ENCODE measurements at places on chromosomes 3 and 15.

DNA sequence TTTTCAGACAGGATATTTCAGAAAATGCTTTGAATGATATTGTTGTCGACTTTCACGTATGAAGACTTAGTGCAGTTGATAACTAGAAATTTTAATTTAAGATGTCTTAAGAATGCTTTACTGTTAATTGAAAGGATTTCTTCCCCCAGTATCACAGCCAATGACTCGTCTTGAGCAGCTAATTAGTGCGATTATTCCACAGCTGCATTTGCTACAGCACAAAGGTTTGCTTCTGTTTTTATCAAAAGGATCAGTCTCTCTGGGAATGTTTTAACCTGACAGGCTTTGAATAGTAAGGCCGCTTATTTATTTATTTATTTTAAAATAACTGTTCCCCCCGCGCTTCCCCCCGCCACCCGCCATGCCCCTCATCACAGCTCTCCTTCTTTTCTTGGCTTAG, 123.5 kb upstream of the SAMMSON start:
- DNase-seq: no peak

GRCh38 chr3:105722943-105723556, 145.8 kb downstream of the CBLB start:
- DNase-seq: no peak

DNA sequence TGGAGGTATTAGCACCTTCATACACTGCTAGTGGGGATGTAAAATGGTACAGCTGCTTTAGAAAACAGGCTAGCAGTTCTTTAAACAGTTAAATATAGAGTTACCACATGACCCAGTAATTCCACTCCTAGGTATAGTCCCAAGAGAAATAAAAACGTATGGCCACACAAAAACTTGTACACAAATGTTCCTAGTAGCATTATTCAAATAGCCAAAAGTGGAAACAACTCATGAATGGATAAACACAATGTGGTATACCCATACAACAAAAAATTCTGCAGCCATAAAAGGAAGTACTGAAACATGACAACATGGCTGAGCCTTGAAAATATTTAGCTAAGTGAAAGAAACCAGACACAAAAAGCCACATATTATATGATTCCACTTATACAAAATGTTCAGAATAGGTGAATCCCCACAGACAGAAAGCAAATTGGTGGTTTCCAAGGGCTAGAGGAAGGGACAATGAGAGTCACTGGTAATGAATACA, 40.8 kb upstream of the KLF13 start:
- DNase-seq: no peak

- DNase-seq: peak; percentile 54
Observed at GRCh38 chr3:48268381-48268935, 27.6 kb downstream of the ZNF589 start.

GRCh38 chr3:71087143-71088018, 496.1 kb downstream of the FOXP1 start:
- no peak for DNase-seq

- no peak for DNase-seq
Observed at GRCh38 chr15:57655809-57656208, 50.7 kb upstream of the POLR2M start.

DNA sequence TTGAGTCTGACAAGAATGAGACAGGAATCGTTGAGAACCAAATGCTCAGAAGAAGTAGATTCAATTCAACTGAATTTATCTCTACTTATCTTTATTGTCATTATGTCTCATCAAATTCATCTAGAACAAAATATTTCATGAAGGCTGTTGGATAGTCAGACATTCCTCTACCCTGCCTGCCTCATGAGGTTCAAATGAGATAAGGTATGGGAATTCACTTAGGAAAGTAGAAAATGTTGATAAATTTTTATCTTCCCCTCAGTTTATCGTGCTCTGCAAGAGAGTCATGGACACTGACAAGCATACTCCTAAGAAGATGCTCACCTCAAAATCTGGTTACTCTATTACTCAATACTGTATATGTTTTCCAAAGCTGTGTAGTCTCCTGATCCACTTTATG, 149.7 kb upstream of the CDIN1 start:
- DNase-seq: no peak

DNA sequence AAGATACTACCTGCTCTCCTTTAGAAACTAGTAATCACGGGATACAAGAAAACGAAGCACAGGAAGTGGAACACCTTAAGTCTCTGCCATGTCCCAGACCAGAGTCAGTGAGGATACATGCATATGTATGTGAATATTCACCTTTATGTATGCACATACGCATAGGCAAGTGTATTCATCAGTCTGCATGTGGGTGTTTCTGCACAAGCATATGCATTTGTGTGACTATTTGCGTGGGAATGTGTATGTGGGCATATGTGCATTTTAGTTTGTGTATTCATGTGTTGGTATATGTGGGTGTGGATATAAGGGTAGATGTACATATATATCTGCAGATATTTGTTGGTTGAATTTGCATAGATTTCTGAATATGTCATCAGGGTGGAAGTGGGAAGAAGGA, 889.7 kb downstream of the AGBL1 start:
- DNase-seq: no peak

- DNase-seq: no peak
Observed at GRCh38 chr15:100923076-100923475, 3.9 kb downstream of the LRRK1 start.

DNA sequence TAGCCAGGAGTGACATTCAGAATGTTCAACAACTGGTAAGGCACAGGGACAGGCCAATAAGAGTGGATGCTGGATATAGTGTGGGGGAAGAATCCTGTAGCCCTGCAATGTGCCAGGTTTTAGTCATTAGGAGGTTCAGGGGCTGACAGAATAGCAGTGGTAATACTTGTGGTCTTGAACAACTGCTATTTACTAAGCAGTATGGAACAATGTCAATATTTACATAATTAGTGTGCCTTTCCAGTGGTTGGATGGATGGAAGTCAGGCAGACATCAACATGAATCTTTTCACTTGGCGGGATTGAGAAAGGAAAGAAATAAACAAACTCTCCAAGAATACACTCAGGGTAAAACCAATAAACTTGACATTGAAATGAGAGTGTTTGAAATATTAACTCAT, 55.1 kb downstream of the OTOL1 start:
- DNase-seq: no peak

GRCh38 chr15:27172821-27173220, 201.8 kb downstream of the GABRG3 start:
- DNase-seq: no peak

DNA sequence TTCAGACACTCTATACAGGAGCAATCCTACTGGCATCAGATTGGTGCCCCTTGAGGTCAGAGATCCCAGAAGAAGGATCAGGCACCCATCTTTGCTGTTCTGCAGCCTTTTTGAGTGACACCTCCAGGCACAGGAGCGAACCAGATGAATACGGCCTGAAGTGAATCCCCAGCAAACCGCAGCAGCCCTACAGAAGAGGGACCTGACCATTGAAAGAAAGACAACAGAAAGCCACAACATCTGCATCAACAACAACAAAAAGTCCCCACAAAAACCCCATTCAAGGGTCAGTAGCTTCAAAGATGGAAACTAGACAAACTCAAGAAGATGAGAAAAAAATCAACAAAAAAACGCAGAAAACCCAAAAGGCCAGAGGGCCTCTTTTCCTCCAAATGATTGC, 130.4 kb downstream of the PPM1L start:
- no peak for DNase-seq

GRCh38 chr15:101105059-101105891, 146.6 kb downstream of the CHSY1 start:
- DNase-seq: no peak

DNA sequence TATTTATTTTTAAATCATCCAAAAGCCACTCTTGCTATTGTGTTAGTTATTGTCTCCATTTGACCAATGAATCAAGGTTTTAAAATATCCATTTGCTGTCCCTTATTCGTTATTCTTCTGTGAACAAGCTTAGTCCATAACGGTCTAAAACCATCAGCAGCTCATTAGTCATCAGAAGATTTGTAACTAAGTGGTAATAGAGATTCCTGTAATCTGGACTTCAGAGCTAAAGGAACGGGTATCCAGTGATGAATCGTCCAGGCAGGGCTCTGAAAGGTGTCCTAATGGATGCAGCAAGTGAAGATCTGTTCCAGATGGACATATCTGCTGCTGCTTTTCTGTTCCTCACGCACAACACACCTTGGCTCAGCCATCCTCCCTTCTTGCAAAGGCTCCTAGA, 362.7 kb upstream of the CFAP20DC start:
- DNase-seq: no peak

- DNase-seq: no peak
Observed at GRCh38 chr3:122533931-122534334, 19.2 kb upstream of the KPNA1 start.

DNA sequence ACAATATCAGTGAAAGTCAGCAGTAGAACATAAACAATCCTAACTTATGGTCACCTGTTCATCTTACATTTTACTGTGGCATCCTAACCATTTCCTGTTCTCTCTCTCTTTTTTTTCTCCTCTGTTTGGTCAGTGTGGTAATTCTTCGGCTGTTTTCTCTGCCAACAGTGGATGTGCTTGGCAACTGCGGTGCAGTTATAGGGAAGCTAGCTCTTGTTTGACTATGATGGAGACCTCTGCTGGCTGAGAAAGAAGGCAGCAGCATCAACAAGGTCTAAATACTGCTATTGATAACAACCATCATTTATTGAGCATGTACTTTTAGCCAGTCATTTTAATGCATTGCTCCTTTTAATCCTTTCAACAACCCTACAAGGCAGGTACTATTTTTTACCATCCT, 723 bp upstream of the DRD3 start:
- no peak for DNase-seq

DNA sequence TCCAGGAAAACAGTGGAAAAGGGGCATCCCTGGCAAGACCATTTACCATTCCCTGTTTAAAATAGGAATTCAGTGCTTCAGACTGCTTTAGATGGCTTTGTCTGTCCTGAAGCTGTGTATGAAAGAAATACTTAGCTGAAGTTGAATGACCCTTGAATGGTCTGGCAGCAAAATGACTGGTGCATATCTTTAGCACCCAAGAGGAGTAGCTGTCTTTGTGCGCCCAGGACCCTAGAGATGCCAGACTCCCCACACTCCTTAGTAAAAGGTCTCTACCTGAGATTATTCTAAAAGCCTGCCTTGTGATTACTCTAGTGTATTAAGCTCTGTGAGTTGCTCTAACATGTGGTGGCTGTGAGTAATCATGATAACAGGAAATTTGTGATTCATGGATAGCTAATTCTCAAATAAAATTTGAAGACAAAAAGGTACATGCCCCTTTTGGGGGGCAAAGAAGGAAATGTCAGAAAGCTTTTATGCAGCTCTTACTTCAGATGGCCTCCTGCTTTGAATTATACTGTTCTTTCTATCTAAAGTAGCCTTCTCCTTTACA, 3.2 kb downstream of the MAPKBP1 start:
- DNase-seq: no peak

- DNase-seq: no peak
Observed at GRCh38 chr3:14458434-14459275, 56.2 kb downstream of the SLC6A6 start.

DNA sequence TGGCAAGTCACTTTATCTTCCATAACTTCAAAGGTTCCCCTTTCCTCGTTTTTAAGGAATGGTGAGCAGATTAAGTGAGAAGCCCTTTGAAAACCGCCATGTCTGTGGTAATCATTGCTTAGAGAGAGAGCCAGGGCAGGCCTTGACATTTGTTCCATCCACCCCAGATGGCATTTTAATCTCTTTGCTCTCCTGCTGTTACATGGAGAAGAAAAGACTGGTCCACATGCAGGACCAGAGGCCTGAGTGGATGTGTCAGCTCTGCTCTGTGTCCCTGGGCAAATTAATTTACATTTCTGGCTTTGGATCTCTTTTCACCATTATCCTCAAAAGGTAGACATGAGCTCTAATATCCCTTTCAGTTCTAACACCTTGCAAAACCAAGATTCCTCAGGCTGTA, 157.3 kb upstream of the LPP start:
- no peak for DNase-seq

GRCh38 chr3:179348325-179349013, 960 bp downstream of the MFN1 start:
- DNase-seq: no peak

GRCh38 chr3:87288446-87288845, 12.1 kb upstream of the POU1F1 start:
- DNase-seq: no peak

DNA sequence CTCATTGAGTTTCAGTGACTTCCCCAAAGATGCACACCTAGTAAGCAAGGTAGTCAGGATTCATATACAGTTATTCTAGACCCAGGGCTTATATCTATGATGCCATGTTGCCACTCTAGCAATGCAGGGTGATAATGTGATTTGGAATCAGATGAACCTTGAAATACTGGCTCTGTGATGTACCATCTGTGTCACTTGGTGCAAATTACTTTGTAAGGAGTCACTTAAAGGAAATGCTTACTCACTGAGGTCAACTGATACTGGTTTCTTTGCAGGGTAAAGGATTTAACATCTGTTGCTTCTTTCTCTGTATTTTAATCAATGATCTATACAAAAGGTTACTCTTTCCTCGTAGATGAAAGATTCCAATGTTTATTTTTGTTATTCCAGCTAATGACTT, 10.8 kb downstream of the ASB14 start:
- no peak for DNase-seq

DNA sequence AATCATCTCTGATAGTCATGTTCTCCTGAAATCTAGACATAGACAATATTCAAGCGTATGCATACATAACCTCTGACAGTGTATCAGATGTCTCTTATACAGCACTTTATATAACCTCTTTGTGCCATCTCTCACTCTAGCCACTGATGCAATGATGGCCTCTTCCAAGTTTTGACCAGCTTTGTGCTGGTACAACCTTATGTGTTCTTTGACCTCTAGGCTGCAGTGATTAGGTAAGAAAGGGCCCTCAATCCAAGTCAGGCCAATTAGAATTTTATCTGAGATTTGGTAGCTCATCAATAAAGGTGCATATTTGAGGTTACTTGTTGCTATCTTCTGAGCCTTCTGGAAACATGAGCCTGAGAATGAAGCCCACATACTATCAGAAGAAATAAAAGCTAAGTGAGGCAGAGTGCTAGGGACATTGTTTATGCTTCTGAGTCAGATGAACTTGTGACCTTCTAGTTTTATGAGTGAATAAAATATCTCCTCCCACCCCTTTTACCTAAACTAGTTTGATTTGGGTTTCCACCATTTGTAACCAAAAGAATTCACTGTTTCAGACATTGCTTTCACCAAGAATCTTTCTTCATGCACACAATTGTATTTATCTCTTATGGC, 283.2 kb upstream of the SUCLG2 start:
- DNase-seq: no peak

GRCh38 chr3:104368760-104369159, 997.9 kb upstream of the ALCAM start:
- DNase-seq: no peak

DNA sequence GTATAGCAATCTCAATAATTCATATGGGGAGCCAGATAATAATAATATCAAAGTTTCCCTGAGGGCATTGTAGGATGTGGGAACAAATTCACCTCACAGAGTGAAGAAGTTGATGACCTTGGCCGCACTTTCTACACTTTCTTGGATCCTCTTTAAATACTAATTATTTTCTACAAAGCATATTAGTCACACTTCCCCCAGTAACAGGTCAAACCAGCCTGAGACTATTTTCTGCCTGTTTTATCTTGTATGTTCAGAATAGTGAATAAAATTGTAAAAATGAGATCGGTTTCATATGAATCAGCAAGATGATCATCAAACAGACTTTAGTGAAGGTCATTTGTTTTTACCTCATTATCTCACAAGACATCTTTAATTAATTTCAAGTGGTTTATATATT, 2.3 kb upstream of the OR5K3 start:
- no peak for DNase-seq

- DNase-seq: no peak
Observed at GRCh38 chr3:187181454-187182170, 15.7 kb upstream of the RTP1 start.

- no peak for DNase-seq
Observed at GRCh38 chr15:74464216-74464615, 3.3 kb upstream of the UBL7 start.

Data from NCI-H187 (cell line).